NCI-H524 treated with DMSO at 0.1 percent for 48 hours (cell line): ENCODE measurements at places on chromosomes 1 and 21.
A peak's percentile ranks its signal among the peaks of the same experiment; 100 is the strongest.

GRCh38 chr1:31870086-31870736, 54.4 kb upstream of the SPOCD1 start:
- DNase-seq, result no peak

- no peak for DNase-seq
Measured at GRCh38 chr1:53642215-53642555, 96.8 kb downstream of the GLIS1 start.

- peak; percentile 71 for DNase-seq
Measured at GRCh38 chr1:67566803-67567377, 118.1 kb upstream of the GADD45A start.

GRCh38 chr1:41513383-41513735, 28.9 kb upstream of the EDN2 start:
- no peak for DNase-seq

- no peak for DNase-seq
Measured at GRCh38 chr1:151942882-151943281, 33.6 kb upstream of the THEM4 start.

DNA sequence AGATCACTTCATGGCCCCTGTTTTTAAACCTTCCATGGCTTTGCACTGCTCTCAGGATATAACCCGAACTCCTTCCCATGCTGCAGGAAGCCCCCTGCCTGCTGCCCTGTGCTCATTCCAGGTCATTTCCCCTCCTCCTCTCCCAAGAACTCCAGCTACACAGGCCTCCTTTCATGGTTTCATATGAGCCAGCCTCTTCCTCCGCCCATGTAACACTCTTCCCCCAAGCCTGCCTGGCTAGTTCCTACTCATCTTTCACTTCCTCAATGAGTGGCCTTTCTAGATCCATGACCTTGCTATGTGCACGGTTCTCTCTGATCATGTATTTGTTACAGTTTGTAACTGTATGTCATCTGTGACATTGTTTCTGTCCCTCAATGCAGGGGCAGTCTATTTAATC, 3.1 kb upstream of the NCF2 start:
- no peak for DNase-seq

DNA sequence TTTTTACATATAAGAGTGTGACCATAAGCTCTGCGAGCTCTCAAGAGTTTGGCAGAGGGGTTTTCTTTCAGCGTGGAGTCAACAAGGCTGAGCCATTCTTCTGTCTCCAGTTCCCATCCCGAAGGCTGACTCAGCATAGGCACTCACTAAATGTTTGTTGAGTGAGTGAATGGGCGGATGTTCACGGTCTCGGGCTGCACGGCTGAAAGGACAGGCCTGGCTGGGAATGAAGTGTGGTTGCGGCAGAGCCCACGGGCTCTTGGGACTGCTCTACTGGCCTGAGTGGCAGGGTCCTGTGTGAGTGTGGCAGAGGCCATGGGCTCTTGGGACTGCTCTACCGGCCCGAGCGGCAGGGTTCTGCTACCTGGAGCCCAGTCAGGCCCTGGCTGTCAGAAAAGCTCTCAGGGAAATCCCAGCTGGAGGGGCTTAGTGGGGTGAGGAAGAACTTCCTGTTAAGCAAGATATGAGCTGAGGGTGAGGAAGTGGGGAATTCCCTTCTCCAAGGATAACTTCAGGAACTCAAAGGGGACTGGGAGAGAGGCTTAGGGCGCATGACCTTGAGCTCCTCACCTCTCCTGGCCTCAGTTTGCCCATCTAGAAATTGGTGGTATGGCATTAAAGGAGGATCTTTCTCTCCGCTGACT, 56.6 kb upstream of the C1orf174 start:
- DNase-seq, result no peak

GRCh38 chr1:197924516-197925123, 7.4 kb downstream of the LHX9 start:
- peak; percentile 6 for DNase-seq

- DNase-seq, result peak; percentile 67
Measured at GRCh38 chr21:37862536-37862935, 53.7 kb downstream of the KCNJ6 start.

- no peak for DNase-seq
Measured at GRCh38 chr1:81847063-81847462, 46.3 kb downstream of the ADGRL2 start.

- no peak for DNase-seq
Measured at GRCh38 chr21:15063814-15064575, 805 bp downstream of the NRIP1 start.

GRCh38 chr1:31793586-31794285, 22.1 kb downstream of the SPOCD1 start:
- no peak for DNase-seq

DNA sequence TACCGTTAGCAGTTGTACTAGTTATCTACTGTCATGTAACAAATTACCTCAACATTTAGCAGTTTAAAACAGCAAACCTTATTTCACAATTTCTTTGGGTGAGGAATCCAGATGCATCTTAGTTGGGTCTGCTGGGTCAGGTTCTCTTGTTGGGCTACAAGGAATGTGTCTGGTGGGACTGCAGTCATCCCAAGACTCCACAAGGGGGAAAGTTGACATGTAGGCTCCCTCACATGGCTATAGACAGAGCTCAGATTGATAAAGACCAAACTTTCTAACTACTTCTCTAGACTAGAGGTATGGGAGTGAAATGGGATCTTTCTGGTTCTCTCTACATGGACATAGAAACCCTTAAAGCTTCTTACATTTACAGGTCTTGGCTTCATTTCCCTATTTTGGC, 160.9 kb downstream of the UCK2 start:
- DNase-seq, result no peak

DNA sequence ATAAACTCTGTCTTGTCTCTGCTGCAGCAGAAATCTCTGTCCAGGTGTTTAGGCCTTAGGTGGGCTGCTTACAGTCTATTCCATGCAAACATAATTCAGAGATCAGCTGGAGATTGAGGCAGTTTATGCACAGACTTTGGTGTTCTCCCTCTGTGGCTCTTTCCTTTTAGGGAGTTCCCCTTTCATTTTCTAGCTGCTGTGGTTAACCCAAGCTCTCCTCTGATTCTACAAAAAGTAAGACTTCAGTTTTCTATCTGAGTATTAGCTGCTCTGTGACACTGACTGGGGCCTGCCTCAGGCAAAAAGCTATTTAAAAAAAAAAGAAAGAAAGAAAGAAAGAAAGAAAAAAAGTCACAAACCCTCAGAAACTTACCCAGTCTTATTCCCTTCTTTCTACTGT, 211.1 kb downstream of the CAMTA1 start:
- DNase-seq, result no peak

- no peak for DNase-seq
Measured at GRCh38 chr1:209829716-209830115, 1.9 kb downstream of the UTP25 start.

GRCh38 chr21:36677443-36677842, 21.5 kb upstream of the SIM2 start:
- DNase-seq, result no peak

- DNase-seq, result no peak
Measured at GRCh38 chr1:113390871-113391648, 745 bp downstream of the MAGI3 start.

GRCh38 chr1:87410776-87411480, 82.2 kb downstream of the LMO4 start:
- DNase-seq, result no peak

- DNase-seq, result no peak
Measured at GRCh38 chr21:32917362-32918135, 108.2 kb upstream of the OLIG2 start.

DNA sequence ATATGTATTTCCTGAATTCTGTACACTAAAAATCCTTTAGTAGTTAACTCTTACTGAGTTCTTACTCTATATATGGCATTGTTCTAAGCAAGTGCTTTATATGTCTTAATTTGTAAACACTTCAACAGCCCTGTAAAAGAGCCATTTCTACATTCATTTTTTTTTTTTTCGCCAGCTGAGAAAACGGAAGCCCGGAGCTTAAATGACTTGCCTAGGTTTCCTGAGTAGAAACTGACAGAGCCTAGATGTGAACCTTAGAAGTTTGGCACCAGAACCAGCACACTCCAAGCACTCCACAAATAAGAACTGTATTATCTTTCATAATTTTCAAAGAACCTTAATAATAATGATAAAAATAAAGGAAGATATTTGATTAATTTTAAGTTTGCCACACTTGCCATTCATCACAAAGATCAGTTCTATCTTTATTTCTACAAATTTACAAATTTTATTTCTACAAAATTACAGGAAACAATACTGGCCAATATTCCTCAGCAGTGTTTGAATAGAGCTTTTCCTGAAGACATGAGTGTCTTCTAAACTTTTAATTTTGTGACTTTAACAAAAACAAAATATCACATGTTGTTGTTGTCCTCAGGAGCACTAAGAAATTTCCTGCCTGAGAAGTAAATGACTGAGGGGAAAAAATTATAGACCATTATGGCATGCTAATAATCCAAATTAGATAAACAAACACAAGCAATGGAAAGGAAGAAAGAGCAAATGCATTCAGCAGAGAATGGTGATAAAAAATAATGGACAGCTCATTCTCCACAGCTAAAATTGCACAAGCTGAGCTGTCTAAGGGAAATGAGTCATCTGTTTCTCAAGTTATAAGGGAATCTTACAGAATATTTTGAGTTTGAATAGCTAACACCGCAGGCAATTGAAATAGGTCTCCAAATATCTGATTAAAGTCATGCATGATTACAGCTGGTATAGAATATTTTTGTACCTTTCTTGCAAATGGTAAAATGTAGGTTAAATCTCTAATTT, 71.2 kb downstream of the DPYD start:
- DNase-seq, result no peak

GRCh38 chr1:8512504-8512903, 194.6 kb downstream of the SLC45A1 start:
- no peak for DNase-seq
